ENCODE measurements at places on chromosomes 12 and 14.

- no peak for DNase-seq
Measured at GRCh38 chr12:109461846-109462756, 15.0 kb downstream of the KCTD10 start.

GRCh38 chr14:66129224-66129623 lies 356.9 kb upstream of the CCDC196 start:
- DNase-seq = no peak

DNA sequence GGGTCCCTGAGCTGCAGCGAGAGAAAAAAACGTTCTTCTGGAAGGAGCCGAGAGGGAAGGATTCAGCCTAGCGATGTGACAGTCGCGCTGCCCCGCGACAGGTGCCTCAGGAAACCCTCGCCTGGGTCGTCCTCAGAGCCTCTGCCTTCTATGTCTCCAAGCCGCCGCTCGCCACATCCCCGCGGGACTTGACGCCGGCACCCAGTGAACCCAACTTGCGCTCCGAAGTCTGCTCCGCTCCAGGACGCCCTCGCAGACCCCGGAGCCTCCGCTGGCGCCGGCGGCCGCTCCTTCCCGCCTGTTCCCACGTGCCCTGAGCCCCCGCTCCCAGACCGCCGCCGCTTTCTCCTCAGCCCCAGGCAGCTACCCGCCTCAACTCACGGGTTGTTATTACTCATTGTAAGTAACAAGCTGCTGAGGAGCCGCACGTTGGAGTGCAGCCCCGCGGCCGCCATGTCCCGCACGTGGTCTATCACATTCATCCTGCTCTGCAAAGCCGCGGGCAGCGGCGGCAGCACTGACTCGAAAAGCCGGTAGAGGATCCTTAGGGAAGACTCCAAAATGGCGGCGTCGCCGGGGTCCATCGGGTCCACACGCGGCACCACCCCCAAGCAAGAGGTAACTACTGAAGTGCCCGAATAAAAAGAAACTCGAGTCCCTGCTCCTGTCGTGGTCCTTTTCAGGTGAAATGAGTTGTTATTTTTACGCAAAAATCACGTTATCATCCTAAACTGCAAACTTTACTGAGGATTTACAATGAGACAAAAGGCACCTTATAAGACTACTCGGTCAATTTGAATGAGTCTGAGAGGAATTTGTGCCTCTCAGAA lies at the start of gene ANAPC7:
Gene ANAPC7, minus strand, starts transcription at position 563 of the 830 bp plus-strand sequence. Its CDS starts 81 bp downstream, at position 482.
- peak; percentile 62 for DNase-seq

- no peak for DNase-seq
Measured at GRCh38 chr12:91178139-91178561, 4.5 kb downstream of the DCN start.

DNA sequence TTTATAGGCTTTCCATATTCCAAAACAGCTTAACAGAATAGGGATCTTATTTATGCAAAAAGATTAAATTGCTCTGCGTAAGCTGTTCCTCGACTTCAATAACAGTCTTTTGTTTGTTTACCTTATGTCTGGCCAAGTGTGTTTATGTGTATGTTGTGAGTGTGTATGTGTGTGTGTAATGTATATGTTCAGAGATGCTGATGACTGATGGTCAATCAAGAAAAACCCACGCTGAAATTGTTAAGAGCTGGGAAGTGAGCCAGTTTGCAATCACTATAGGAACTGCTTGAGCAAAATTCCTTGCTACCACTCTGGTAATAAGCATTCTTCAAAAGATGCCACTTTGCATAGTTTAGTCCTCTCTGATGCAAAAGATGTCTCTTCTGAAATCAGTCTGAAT lies 59.6 kb downstream of the PRKD1 start:
- no peak for DNase-seq

GRCh38 chr14:59276235-59276634 lies 87.8 kb downstream of the DAAM1 start:
- no peak for DNase-seq

All from bone marrow (tissue), 2 donors.